KBM-7 (cell line): ENCODE measurements at places on chromosomes 2 and 18.

GRCh38 chr2:11558214-11558886, 24.5 kb downstream of the GREB1 start:
- DNase-seq: no peak

- no peak for DNase-seq
Observed at GRCh38 chr2:224377751-224378700, 23.9 kb downstream of the FAM124B start.

DNA sequence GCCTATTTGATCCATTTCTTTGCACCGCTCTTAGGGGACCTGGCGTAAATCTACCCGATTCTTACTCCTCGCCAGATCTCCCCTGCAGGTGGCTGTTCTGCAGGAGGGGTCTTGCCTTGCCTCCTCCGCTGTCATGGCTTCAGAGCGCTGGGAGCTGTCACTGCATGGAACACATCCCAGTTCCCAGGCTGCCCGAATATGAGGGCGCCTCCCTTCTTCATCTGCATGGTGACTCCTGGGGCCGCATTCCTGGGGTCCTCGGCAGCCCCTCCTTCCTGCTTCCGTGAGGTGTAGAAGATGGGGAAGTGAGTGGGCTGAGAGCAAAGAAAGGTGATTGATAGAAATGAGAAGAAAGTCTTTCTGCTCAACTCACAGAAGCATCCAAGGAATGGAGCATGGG, 27.3 kb upstream of the COPS8 start:
- no peak for DNase-seq

GRCh38 chr2:29012211-29012681, 31.1 kb downstream of the TOGARAM2 start:
- peak; percentile 51 for DNase-seq

DNA sequence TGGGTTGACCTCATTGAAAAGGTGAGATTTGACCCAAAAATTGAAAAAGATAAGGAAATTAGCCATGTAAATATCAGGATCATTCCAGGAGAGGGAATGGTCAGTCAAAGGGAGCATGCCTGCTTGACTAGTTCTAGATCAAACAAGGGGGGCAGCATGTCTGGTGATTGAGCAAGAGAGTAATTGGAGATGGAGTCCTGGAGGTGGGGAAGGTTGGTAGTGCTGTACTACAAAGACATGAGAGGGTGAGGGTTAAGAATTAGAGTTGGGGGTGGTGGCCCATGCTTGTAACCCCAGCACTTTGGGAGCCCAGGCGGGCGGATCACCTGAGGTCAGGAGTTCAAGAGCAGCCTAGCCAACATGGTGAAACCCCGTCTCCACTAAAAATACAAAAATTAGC, 2.0 kb downstream of the MRPL30 start:
- no peak for DNase-seq
